Naive thymus-derived CD4-positive, alpha-beta T cell (primary cell): ENCODE measurements at places on chromosomes 3 and 15. TPM values are rescaled to one million over a fixed set of nuclear protein-coding genes. Genes with fewer than 3 reads are reported as not detected.

Gene FANCD2
- 41.5 and 48.6 TPM in 2 replicates for total RNA-seq

Gene RPP14
- total RNA-seq, result 17.6 TPM

Gene KAT2B
- 61.9 TPM for total RNA-seq

Gene PFN2
- 14.2 TPM for total RNA-seq

Gene ARHGEF3
- total RNA-seq, result 96.0 and 99.7 TPM in 2 replicates

Gene ZNF502
- total RNA-seq, result 0.64 and 1.1 TPM in 2 replicates

Gene PLSCR2
- total RNA-seq, result 0.82 TPM

Gene KIF9
- 3.3 TPM for total RNA-seq

Gene AGBL1
- total RNA-seq, result not detected in 2 replicates

DNA sequence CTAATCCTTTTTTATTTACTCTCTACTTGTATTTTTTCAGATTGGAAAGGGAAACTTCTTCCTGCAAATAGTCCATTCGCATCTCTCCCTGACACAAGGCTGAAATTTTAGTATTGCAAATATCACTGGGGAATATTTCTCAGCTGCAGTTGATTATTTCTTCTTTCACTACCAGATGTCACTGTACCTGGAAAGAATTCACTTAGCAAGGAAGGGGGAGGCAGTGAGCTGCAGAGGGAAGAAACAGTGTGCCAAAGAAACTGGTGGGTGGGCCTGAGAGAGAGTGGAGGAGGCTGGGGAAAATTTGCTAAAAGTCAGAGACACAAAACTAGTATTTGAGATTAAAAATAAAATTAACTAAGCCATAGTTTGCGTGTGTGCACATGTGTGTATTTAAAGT is 142.3 kb upstream of the STT3B start:
- H3K36me3 ChIP-seq, result no peaks in the 10 kb centered on the region
- no peak for DNase-seq
- H3K27ac ChIP-seq, result no peak overlapping the region
- H3K4me3 ChIP-seq, result no peak overlapping the region
- no peaks in the 10 kb centered on the region for H3K4me1 ChIP-seq

DNA sequence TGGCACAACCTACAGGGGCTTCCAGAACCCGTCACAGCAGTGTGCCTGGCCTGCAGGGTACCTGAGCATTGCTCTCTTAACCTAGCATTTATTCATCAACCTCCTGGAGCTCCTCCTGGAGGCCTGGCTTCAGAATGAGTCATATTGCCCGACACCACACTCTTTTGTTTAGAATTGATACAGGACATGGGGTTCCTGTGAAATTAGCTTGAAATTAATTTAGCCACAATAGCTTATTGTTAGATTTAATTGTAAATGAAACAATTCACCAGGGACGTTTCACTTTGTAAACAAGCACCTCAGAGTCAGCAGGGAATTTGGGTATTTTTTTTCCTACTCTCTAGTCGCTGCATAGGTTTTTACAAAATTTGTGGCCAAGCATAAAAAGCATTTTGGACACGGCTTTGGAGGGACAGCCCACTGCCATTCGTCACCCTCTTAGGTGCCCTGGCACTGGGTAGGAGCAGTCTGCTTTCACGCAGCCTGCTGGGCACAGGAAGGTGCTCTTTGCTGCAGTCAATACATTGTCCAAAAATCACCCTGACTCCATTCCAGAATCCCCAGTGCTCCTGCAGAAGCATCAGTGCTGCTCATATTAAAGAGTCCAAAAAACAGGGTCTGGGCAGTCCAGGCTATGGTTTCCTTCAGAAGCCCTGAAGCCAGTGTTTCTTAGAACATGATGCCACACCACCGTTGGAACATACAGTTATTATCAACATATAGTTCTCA is 60.8 kb upstream of the MEF2A start:
- H3K4me1 ChIP-seq, result peaks cover 10% of the 10 kb centered on the region
- H3K36me3 ChIP-seq, result no peaks in the 10 kb centered on the region
- H3K27ac ChIP-seq, result no peak overlapping the region
- H3K27me3 ChIP-seq, result no peaks in the 10 kb centered on the region

DNA sequence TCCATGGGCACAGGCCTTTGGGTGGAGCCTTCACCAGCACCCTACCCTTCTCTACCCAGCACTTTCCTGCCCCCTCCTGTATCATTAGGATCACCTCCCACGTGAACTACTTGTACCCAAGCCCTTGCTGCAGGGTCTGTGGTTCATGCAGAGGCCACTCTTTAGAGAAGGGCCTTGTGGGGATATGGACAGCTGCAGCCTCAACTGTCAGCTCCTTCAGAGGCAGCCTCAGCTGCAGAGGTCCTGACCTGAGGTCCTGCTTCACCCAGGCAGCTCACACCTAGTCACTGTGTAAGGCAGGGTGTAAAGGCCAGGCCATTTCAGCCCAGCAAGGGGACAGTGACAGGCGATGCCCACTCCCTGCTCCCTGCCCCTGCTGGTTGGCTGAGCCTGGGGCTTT is 448.6 kb upstream of the PROK2 start:
- H3K4me1 ChIP-seq, result no peaks in the 10 kb centered on the region
- no peak overlapping the region for H3K27ac ChIP-seq
- H3K36me3 ChIP-seq, result no peaks in the 10 kb centered on the region
- no peak for DNase-seq
- H3K27me3 ChIP-seq, result no peaks in the 10 kb centered on the region
- no peak overlapping the region for H3K4me3 ChIP-seq

DNA sequence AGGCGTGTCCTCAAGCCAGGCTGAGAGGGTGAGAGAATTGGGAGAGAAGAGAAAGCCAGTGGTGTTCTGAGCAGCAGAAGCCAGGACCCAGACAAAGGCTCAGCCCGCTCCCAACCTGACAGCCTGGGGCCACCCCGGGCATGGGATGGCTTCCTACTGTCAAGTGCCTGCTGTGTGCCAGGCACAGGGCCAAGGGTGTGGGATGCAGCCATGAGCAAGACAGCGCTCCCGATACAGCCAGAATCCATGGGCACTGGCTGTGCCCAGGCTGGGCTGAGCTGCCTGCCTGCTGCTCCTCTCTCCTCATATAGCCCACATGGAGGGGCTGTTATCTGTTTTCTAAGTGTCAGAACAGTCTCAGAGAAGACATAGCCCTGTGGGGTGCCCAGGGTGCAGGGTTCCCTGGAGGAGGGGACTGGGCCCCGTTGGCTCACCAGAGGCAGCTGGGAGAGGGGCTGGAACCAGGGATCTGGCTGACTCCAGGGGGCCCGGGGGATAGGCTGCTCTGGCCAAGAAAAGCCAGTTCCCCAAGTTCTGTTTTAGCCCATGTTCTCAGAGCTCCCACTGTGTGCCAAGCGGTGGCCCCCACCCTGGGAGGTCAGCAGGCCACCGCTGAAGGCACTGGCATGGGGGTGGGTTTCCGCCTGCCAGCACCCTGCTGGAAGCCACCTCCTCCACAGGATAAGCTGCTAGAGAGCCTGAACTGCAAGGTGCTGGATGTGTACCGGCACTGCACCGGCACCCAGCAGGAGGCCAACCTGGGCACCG is 39.0 kb downstream of the CFAP100 start:
- DNase-seq, result no peak
- H3K36me3 ChIP-seq, result peaks cover 49% of the 10 kb centered on the region
- no peak overlapping the region for H3K27ac ChIP-seq
- no peak overlapping the region for H3K4me3 ChIP-seq

GRCh38 chr3:46375814-46376213 is 5.1 kb downstream of the CCR5 start:
- H3K4me1 ChIP-seq, result peaks cover 45% of the 10 kb centered on the region
- DNase-seq, result no peak
- no peak overlapping the region for H3K27ac ChIP-seq

DNA sequence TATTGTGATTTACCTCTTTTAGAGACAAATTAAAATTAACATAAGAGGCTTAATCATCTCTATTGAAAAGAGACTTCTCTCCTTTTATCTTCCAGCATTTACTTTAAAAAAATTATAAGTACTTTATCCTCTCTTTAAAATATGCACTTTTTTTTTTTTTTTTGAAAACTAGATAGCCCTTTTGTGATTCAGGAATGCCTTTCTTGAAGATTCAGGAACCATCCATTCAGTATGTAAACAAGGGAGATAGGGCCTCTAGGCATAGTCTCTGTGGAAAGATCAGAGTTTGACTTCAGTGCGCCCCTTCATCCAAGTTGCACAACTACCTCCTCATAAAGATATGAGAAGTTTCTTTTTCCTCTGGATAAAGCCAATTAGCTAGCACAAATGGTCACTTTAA is 1163.7 kb downstream of the SI start:
- no peaks in the 10 kb centered on the region for H3K4me1 ChIP-seq
- H3K36me3 ChIP-seq, result no peaks in the 10 kb centered on the region
- no peak overlapping the region for H3K4me3 ChIP-seq
- H3K27ac ChIP-seq, result no peak overlapping the region

DNA sequence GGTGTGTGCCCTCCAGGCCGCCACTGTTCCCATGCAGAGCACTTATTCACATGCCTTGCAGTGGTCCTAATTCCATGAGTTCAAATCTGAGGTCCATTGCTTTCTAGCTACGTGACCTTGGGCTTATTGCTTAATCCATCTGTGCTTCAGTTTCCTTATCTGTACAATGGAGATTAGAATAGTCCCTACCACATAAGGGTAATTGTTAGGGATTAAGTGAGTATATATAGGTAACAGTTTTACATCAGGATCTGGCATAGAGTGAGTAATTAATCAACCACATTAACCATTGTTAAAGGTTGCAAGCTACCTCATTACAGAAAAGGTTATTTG is 7.6 kb downstream of the CPN2 start:
- no peak overlapping the region for H3K4me3 ChIP-seq
- no peak for DNase-seq
- no peaks in the 10 kb centered on the region for H3K36me3 ChIP-seq
- no peaks in the 10 kb centered on the region for H3K27me3 ChIP-seq
- no peak overlapping the region for H3K27ac ChIP-seq

DNA sequence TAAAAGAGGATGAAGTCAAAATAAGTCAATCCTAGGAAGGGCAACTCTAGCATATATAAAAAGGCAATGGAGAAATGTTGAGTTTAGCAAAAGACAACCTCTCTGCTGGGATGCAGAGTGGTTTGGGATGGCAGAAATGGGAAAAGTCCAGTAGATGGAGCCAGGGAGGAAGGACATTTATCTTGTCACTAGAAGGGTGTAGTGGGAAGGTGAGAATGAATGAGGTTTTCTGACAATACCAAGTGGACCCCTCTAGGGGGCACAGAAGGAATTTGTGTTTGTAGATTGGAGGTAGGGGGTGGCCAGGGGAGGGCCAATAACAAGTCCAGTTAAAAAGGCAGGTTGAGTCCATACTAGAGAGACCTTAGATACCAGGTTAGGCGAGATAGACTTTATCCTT is 80.0 kb downstream of the THSD4 start:
- no peaks in the 10 kb centered on the region for H3K36me3 ChIP-seq
- no peaks in the 10 kb centered on the region for H3K4me1 ChIP-seq
- H3K27me3 ChIP-seq, result no peaks in the 10 kb centered on the region
- H3K4me3 ChIP-seq, result no peak overlapping the region
- H3K27ac ChIP-seq, result no peak overlapping the region

DNA sequence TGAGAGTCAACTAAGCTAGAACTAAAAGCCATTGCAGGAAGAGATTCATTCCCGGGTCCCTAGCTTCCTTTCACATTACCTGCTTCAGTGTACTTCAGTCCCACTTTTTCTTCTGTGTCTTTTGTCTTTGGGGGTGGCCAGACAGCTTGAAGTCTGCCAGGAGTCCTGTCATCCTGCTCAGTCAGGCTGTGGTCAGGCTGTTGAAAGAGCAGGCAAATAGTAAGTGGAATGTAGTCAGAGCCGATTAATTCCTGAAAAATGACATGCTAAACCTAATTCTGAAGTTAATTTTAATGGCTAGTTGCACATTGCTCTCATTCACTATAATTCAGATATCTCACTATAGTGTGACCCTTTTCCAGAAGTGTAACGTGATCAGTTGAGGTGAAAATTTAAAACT is 129.6 kb downstream of the FMN1 start:
- no peak overlapping the region for H3K4me3 ChIP-seq
- H3K27me3 ChIP-seq, result no peaks in the 10 kb centered on the region
- no peak overlapping the region for H3K27ac ChIP-seq
- no peaks in the 10 kb centered on the region for H3K4me1 ChIP-seq
- no peaks in the 10 kb centered on the region for H3K36me3 ChIP-seq

DNA sequence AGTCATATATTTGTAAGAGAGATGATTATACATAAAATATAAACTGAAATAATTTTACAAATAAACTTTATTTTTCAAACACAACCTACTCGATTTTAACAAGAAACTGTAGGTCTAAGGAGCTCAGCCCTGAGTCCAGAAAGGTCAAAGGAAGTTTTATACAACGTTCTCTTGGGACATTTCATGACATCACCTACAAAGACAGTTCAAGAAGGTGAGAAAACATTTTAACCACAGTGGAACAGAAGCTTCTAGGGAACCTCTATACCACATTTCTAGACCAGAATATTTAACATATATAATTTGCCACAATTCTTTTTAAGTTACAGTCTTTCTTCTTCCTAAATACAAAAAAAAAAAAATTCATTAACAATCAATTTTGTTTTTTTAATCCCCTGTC is 40.1 kb downstream of the CBLB start:
- no peaks in the 10 kb centered on the region for H3K36me3 ChIP-seq
- DNase-seq, result no peak
- H3K4me3 ChIP-seq, result no peak overlapping the region
- H3K27me3 ChIP-seq, result no peaks in the 10 kb centered on the region
- peaks cover 41% of the 10 kb centered on the region for H3K4me1 ChIP-seq
- no peak overlapping the region for H3K27ac ChIP-seq

DNA sequence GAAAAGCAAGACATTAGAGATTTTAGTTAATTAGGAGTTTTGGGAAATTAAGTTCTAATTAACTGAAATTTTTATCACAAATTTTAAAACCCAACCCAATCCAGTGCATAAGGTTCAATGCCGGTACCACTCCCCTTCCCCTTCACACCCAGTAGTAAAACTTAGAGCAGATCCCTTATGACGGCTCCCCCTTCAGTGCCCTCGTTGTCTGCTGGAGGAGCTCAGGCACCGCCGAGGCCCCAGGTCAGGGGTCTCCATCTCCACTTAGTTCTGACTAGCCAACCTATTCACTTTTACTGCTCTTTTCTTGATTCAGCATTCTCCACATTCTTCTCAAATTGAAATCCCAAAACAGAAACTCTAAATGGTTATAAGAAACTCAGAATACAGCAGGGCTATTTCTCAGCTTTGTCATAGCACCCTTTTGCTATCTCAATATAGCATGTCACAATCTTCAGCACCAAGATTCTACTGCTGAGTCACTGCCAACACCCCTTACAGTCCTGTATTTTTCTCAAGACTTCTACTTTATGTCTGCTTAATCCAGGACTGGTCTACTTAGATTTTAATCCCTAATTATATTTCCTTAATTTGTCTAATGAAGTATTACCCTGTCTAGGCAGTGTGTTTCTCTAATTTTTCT is 39.8 kb downstream of the TUBGCP4 start:
- H3K4me1 ChIP-seq, result no peaks in the 10 kb centered on the region
- H3K27me3 ChIP-seq, result no peaks in the 10 kb centered on the region
- DNase-seq, result no peak
- peaks cover 14% of the 10 kb centered on the region for H3K36me3 ChIP-seq
- H3K27ac ChIP-seq, result no peak overlapping the region
- no peak overlapping the region for H3K4me3 ChIP-seq

DNA sequence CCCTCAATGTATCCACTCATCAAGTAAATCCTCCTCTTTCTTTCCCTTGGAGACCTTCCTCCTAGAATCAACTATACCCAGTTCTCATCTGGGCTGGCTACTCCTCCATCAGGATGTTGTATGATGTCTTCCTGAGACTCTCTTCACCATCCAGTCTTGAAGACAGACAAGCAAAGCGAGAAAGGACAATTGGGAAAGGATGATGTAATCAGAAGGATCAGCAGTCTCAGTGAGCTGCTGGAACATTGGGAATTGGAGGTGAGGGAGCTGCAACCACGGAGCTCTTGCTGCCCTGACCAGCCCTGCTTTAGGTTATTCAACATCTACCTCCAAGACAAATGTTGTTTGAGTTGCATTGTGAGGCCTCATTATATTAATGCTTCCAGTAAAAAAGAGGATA is 48.0 kb upstream of the UBP1 start:
- H3K4me1 ChIP-seq, result no peaks in the 10 kb centered on the region
- H3K36me3 ChIP-seq, result no peaks in the 10 kb centered on the region
- H3K27ac ChIP-seq, result no peak overlapping the region
- no peak for DNase-seq
- H3K27me3 ChIP-seq, result no peaks in the 10 kb centered on the region
- H3K4me3 ChIP-seq, result no peak overlapping the region
